ENCODE measurements at places on chromosomes 1 and 21. TPM values are rescaled to one million over a fixed set of nuclear protein-coding genes. Genes with fewer than 3 reads are reported as not detected.

PPP1R8 gene
- 58.7 TPM for total RNA-seq

AMY2B gene
- 1.2 TPM for total RNA-seq

FAM3B gene
- total RNA-seq = not detected

CFHR2 gene
- total RNA-seq = not detected

CTSS gene
- total RNA-seq = 33.7 TPM

LRRC3 gene
- total RNA-seq = 0.71 TPM

ABCB10 gene
- total RNA-seq = 23.6 TPM

BCAN gene
- not detected for total RNA-seq

C1orf56 gene
- 1.4 TPM for total RNA-seq

OR14K1 gene
- not detected for total RNA-seq

BRINP2 gene
- total RNA-seq = not detected

MCM3AP gene
- 87.0 TPM for total RNA-seq

TMED5 gene
- total RNA-seq = 68.9 TPM

IL20 gene
- total RNA-seq = not detected

NCAM2 gene
- 0.40 TPM for total RNA-seq

APOBEC4 gene
- not detected for total RNA-seq

CD84 gene
- not detected for total RNA-seq

BGLAP gene
- total RNA-seq = 0.32 TPM

TDRD5 gene
- total RNA-seq = not detected

PRAMEF9 gene
- total RNA-seq = not detected

PTAFR gene
- total RNA-seq = 0.20 TPM

NTRK1 gene
- under 0.01 TPM for total RNA-seq

EDN2 gene
- not detected for total RNA-seq

GJC2 gene
- total RNA-seq = 1.4 TPM

DENND2C gene
- total RNA-seq = 0.32 TPM

PLA2G2F gene
- not detected for total RNA-seq

Measured in pulmonary artery endothelial cell (primary cell).